CD4-positive, alpha-beta T cell treated with Interleukin-2 at 100 ng/mL for 4 hours (primary cell): ENCODE measurements at places on chromosomes 7 and 10.

- no peak for DNase-seq
These were observed 16.6 kb downstream of the COL28A1 start for GRCh38 chr7:7519056-7519455.

DNA sequence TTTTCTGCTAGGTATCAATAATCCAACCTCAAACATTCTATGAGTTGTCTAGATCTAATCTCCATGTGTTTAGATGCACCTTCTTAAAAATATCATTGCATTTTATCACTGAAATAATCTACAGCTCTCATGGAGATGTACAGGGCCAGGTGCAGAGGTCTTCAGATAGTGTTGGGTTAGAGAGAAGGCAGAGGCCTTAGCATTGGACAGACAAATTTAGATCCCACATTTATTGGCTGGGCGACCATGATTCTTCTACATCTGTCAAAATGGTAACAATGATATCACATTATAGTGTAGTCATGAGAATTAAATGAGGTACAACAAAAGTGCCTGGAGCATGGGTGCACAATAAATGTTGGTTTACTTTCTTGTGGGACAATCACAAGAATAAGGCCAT lies 3.1 kb downstream of the ARHGAP22 start:
- no peak for DNase-seq

DNA sequence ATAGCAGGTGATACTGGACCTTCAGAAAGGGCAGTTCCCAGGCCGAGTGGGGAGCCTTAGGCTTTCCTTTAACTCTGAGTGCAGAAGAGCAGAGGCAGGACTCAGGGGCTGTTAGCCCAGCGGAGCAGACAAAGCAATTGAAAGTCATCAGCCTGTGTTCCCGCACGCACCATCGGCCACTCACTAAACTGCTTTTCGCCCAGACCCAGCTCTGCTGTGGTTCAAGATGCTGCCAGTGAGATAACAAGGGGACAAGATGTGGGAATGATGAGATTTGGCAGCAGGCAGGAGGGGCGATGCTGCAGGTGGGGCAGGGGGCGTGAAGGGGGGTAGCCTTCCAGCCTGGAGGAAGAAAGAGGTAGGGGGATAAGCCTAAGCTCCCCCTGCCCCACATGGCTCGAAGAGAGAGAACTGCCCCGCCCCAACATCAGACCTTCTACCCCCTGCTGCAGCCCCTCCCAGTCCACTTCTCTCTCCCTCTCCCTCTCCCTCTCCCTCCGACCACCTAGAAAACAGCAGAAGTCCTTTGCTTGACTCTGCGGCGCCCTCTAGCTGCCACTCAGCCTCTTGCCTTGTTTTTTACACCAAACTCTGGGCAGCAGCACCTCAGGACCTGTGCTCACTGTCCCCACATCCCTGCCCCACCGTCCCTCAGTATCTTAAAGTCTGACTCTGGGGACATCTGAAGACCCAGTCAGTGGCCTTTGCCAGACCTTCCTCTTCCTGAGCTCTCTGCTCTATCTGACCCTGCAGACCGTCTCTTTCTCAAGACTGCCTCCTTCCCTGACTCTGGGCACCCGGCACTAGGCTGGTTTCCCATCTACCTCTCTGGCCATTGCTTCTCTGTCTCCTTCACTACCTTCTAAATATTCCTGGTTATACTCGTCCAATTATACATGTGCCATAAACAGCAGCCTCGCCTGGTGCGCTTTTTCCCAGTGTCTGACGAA lies 110.5 kb downstream of the C10orf105 start:
- peak; percentile 52 for DNase-seq

GRCh38 chr7:143901332-143901667 lies 676 bp downstream of the TCAF1 start:
- DNase-seq = no peak

GRCh38 chr7:28142650-28143049 lies 37.9 kb downstream of the JAZF1 start:
- DNase-seq = no peak

DNA sequence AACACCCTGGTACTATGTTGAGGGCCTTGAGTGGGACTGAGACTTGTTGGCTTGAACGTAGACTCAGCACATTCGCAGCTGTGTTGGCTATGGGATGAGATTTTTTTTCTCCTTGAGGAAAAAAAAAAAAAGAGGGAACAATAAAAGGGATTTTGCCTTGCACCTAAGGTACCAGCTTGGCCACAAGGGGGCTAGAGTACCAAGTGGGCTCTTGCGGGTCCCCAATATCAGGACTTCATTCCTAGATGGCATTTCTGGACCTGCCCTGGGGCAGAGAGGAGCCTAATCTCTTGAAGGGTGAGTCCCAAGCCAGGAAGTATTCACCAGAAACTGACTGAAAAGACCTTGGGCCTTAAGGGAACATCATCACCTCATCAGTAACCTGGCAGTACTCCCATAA lies 1083.6 kb upstream of the PHF14 start:
- DNase-seq = no peak

DNA sequence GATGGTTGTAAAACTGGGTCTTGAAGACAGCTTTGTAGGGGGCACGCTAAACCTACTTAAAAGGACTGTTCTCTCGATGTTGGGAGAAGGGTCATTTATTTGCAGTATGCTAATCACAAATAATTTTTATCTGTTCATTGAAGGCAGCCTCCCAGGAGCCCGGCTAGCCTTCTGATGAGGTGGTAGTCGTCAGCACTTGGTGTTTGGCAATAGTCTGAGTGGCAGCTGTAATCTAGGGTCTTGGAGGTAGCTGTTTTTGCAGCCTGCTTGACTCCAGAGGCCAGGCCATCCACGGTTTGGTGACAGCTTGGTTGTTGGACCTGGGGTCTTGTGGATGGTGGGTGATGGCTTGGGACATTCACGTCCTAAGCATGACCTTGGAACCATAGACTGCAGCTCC lies 2.2 kb downstream of the GTF2IRD1 start:
- no peak for DNase-seq

GRCh38 chr10:13769946-13770345 lies 183.2 kb downstream of the PRPF18 start:
- no peak for DNase-seq

DNA sequence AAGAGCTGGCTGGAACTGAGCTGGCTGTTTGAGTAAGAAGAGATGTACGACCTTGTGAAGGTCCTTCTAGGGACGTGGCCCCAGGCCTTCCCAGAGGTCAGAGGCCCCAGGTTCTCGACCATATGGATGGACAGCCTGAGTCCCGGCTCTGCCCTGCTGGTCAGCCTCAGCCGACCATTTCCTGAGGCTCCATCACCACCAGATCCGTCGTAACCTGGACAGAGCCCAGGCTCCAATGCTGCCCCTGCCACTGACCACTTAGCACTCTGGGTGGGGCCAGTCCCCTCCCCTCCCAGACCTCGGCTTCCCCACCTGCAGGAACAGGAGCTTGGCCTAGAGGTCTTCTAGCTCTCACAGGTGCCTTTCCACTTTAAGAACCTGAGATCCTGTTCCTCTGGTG lies 10.6 kb upstream of the INMT start:
- DNase-seq = no peak

DNA sequence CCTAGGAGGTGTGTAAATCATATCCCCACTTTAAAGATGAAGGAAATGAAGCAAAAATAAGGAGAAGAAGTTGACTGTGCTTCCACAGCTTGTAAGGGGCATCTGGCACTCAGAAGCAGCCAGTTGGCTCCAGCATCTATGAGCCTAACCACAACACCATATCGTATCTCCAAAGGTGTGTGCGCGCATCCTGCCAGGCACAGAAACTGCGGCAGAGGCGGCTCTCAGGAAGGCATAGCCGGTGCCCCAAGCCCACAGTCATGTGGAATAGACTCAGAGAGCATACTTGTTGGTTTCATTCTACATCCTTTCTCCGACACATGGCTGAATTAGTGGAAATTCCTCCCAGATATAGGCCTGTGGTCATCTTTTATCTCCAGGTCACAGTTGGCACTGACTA lies 423.9 kb downstream of the CALN1 start:
- DNase-seq = no peak

GRCh38 chr7:108515013-108515412 lies 10.9 kb downstream of the PNPLA8 start:
- no peak for DNase-seq

- DNase-seq = no peak
These were observed 4.2 kb downstream of the KCNMA1 start for GRCh38 chr10:77633376-77633775.

DNA sequence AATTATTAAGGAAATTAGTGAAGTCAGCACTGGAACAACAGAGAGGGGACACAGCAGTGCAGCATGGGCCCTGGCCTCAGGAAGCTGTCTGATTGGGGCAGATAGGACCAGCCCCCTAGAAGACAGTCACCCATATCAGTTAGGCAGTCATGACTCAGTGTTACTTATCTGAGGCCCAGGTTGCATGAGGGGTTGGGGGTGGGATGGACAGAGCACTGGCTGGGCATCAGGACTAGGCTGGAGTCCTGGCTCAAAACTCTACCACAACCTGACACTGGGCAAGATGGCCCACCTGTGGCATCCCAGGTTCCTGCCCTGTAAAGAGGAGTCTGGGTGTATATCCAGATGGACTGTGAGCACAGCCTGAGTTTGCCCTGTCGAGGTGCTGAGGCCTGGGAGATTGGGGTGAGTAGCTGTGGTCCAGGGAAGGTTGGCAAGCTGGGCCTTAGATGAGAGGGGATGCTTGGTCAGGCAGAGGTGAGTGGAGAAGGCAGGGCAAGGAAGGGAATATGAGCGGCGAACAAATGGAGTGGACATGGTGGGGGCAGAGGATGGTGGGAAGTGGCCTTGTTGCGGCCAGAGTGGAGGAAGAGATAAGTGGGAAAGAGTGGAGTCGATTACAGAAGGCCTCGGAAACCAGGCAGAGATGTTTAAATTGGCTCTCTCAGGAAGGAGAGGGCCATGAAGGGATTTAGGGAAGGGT lies 37.5 kb downstream of the HK1 start:
- no peak for DNase-seq

- DNase-seq = peak; percentile 79
These were observed at the start of gene ZPBP for GRCh38 chr7:50092579-50093491. Gene ZPBP (minus strand): TSS chr7:50093246. CDS start chr7:50093194, 52 bp downstream.

GRCh38 chr10:84522612-84523462 lies 194.4 kb downstream of the CCSER2 start:
- DNase-seq = no peak

DNA sequence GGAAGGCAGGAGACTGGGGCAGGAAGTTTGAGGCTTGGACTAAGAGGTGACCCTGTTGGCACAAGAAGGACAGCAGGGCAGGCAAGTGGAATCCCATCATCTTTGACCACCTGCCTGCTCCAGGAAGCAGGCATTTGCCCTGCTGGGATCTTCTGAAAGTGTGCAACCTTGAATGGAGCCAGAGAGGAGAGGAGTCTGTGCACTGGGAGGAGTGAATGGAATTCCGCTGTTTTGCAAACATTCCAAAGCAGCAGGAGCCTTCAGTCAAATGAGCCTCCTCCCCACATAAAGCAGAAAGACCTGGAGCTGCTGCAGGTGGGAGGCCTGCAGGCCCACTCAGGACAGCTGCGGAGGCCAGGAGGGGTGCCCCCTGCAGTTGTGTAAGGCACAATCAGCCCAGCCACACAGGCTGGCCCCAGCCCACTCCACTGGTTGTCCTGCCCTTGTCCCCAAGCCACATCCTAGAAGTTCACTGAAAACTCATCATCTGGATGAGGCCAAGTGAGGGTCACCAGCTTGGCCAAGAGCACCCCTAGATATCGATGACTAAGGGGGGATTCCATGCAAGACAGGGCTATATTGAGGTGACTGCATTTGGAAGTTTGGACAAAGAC lies 249.5 kb downstream of the RPS24 start:
- DNase-seq = no peak

- no peak for DNase-seq
These were observed 16.3 kb downstream of the CYP2W1 start for GRCh38 chr7:999149-999879.

DNA sequence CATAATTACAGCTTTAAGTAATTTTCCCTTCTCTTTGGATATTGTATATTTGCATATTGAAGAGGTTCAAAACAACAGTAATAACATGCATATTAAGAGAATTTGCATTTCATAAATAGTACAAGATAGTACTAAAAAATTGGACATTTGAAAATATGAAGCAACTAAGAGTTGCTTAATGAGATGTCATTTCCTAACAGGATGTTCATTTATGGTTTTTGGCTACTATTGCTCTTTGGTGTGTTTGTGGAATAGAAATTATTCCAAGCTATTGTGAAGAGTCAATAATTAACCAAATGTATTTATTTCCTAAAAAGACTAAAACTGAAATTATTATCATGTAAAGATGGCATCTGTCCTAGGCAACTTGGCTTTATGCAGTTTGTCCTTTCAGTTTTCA lies 4.1 kb upstream of the SGCE start:
- DNase-seq = no peak

DNA sequence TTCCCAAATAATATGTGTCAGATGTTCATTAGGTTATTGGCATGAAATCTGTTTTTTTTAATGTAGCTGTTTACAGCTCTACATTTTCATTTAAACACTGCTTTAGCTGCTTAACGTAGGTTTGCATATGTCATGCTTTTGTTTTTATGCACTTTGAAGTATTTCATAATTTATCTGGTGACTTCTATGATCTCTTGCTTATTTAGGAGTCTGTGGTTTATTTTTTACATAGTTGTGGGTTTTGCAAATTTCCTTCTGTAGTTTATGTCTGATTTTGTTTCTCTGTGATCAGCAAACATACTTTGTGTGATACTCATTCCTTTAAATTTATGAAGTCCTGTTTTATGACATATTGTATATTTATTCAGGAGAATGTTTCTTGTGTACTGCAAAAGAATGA lies 606.5 kb upstream of the PFKP start:
- no peak for DNase-seq

- no peak for DNase-seq
These were observed 569.5 kb upstream of the LRRN3 start for GRCh38 chr7:110521357-110521911.

GRCh38 chr7:109282726-109283125 lies 713.1 kb downstream of the DNAJB9 start:
- DNase-seq = no peak

DNA sequence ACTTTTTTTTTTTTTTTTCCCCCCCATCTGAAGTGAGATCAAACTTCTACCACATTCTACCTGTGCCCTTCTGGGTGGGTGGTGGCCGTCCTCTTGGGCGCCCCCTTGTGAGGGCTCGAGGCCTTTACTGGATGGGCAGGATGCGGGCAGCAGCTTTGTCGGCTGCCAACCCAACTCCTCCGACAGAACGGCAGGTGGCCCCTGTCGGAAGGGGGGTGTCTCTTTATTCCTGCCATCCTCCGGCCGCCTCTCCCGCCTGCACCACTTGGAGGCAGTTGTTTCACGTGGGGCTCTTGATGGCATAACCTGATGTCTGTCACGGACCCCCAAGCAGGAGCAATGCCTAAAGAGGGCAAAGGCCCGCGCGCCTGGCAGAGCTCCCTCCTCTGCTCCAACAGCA lies 31.0 kb downstream of the AMZ1 start:
- DNase-seq = peak; percentile 59

DNA sequence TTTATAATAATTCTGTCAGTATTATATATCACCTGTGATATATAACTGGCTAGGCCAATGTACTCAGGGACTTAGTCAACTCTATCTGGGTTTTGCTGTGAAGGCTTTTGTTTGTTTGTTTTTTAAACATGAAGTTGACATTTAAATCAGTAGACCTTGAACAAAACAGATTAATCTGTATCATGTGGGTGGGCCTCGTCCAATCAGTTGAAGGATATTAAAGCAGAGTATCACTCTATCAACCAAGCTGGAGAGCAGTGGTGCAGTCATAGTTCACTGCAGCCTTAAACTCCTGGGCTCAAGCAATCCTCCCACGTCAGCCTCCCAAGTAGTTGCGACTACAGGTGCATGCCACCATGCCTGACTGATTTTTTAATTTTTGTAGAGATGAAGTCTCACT lies 870.2 kb downstream of the TYW1 start:
- no peak for DNase-seq
